ENCODE measurements at places on chromosomes 11 and 22.

- no peak for DNase-seq
Observed at GRCh38 chr11:86418917-86419316, 44.2 kb downstream of the CCDC81 start.

GRCh38 chr11:1460986-1461825, 25.4 kb downstream of the MOB2 start:
- DNase-seq: no peak

GRCh38 chr11:122843281-122844141, 5.2 kb downstream of the CRTAM start:
- DNase-seq: no peak

DNA sequence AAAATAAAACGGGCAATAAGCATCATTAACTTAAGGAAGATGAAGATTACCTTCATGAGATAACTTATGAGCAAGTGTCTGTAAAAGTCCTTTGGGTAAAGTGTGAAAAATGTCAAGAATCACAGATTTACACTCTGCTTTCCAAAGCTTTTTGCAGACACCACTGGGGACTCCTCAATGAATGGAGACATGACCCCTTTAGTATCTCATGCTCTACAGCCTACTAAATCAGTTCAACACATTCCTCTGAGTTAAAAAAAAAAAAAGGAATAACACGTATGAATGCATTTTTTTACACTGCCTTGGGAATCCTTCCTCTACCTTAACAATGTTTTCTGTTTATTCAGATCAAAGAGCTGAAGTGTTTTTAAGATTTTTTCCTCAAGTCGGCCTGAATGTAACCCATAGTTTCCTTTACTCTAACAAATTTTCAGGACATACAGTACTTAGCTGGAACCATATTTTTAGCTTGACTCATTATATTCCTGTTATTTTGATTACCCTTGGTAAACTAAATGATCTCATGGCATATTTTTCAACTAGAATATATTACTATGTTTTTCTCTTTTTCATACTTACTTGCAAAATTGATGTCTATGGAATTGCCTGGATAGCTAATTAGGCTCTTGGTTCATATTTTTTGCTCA, 25.9 kb upstream of the RAB30 start:
- DNase-seq: no peak

GRCh38 chr22:37018815-37019308, 385 bp downstream of the TST start:
- peak; percentile 17 for DNase-seq

DNA sequence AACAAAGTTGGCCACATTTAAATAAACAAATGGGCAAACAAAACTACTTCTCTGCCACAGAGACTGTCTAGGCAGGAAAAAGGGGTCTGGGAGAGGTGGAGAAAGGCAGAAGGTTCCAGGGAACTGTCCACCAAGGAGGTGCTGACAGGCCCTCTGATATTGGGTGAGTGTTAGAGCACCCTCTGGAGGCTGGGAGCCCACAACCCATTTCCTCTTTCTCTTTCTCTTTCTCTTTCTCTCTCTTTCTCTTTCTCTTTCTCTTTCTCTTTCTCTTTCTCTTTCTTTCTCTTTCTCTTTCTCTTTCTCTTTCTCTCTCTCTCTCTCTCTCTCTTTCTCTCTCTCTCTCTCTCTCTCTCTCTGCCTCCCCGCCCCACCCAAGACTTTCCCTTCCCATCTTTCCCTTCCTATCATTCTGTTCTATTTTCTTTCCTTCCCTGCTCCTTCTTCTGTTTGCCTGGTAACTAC, 912.8 kb downstream of the DLG2 start:
- DNase-seq: no peak

- no peak for DNase-seq
Observed at GRCh38 chr11:61826930-61827570, 1.1 kb upstream of the FADS2 start.

- DNase-seq: no peak
Observed at GRCh38 chr11:100709233-100709957, 22.3 kb downstream of the ARHGAP42 start.

DNA sequence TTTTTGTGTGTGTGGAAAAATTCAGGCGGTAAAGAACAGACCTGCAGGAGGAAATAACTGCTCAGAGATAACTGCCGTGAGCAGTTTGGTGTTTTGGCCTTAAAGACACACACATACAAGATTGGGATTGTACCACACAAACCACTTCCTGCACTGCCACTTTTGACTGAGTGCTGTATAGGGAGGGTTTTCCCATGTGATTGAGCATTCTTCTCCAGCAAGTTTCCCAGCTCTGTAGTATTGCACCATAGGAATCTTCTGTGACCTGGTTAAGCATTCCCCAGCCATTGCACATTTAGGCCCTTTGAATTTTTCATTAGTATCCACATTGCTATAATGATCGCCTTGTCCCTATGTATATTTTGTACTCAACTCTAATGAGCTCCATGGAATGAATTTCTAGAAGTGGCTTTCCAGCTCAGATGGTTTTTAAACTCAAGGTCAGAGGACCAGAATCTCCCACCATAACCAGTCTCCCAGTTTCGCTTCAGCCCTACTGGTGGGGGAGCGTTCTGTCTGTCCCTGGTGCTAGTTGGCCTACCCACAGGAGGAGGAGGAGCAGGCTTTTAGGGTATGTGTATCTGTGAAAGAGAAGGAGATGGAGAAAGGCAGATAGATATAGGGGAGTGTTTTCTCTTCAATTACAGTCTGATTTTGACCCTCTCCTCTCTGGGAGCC, 9.3 kb downstream of the CD82 start:
- no peak for DNase-seq

- DNase-seq: peak; percentile 99
Observed at GRCh38 chr11:28107750-28108618, at the start of the genes KIF18A and METTL15. KIF18A (minus strand) TSS chr11:28108156; CDS start chr11:28097947, 10,209 bp downstream. METTL15 (plus strand) TSS chr11:28108388; CDS start chr11:28113335, 4,947 bp downstream.

GRCh38 chr11:44622190-44622650, 56.8 kb downstream of the CD82 start:
- no peak for DNase-seq

DNA sequence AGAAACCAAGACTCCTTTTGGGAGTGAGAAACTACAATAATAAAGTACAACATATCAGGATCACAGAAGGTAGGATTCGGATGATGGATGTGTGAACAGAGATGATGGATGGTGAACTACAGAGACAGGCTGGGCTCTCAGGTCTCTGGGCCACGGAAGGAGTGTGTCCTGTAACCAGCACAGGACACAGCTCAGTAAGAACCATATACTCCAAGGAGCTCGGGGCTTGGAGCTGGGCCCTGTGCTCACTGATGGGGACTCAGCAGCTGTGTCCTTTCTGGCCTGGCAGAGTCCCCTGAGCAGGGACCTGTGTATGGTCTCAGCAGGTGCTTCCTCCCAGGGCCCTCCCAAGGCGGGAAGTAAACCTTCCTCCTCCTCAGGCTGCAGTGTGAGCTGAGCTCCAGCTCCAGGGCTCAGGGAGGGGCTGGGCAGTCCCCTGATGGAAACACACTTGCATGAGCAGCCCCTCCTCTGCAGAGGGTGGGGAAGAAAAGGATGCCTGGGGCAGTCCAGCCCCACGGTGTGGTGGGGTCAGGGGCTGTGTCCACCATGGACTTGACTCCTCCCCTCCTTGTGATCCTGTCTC, 39.8 kb upstream of the TOP3B start:
- DNase-seq: no peak

Data from hematopoietic multipotent progenitor cell treated with erythropoietin and hydrocortisone succinate and interleukin-3 and kit ligand, for 17 days (in vitro differentiated cells).